WTC11 (cell line): ENCODE measurements at places on chromosomes 11 and 22. TPM values are rescaled to one million over a fixed set of nuclear protein-coding genes. Genes with fewer than 3 reads are reported as not detected.

DNA sequence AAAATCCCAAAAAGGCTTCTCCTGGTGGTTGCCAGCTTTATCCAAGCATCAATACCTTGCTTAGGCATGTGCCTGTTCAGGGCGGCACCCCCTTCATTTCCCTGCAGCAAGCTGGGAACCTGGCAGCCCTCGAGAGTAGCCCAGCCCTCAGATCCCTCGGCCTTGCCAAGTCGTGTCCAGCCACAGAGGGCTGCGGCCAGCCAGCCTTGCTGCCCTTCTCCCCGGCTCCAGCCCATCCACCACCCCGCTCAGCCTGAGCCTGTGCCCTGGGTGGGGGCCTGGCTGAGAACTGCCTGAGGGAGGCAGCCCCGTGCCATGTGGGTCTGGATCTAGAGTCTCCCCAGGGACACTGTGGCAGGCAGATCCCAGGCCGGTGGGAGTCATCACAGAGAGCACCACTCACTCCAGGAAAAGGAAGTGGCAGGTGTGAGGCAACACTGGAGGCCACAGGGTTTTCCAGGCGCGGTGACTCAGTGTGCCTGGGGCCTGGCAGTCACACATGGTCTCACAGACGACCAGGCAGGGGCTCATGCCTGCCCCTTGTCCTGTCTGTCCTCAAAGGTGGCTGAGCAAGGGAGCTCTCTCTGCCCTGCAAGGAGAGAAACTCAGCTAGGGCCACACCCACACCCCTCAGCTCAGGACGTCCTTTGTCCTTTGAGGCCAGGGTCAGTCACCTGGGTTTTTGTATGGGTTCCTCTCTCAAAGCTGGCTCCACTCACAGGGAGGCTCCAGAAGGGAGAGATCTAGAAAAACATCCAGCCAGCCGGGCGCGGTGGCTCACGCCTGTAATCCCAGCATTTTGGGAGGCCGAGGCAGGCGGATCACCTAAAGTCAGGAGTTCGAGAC, 12.2 kb upstream of the CDC42BPG start:
- peaks cover 2% of the 10 kb centered on the region for H3K4me1 ChIP-seq
- DNase-seq, result no peak
- no peak overlapping the region for H3K27ac ChIP-seq
- no peak overlapping the region for H3K4me3 ChIP-seq
- no peaks in the 10 kb centered on the region for H3K27me3 ChIP-seq

The ACRV1 gene
- not detected in 3 replicates for total RNA-seq

DNA sequence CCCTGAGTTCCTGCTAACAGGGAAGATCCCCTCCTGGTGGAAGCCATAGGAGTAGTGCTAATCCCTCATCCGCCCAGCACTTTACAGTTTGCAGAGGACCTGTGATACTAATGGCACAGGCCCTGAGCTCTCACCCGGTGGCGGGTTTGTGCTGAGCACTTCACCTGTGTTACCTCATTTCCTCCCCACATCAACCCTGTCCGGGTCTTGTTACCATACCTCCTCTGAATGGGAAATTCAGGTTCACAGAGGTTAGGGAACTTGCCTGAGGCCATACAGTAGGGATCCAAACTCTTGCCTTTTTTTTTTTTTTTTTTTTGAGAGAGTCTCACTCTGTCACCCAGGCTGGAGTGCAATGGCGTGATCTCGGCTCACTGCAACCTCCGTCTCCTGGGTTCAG, 25.2 kb downstream of the CAPN1 start:
- H3K27ac ChIP-seq, result peak overlapping the region; percentile 65; the same call in 1 of the 2 replicates
- peaks cover 41% of the 10 kb centered on the region for H3K36me3 ChIP-seq
- no peaks in the 10 kb centered on the region for H3K27me3 ChIP-seq
- no peak for DNase-seq
- H3K4me1 ChIP-seq, result peaks cover 19% of the 10 kb centered on the region
- no peak overlapping the region for H3K4me3 ChIP-seq

The MIOX gene
- total RNA-seq, result 0.33 to 0.57 TPM (median 0.41 TPM) in 3 replicates

DNA sequence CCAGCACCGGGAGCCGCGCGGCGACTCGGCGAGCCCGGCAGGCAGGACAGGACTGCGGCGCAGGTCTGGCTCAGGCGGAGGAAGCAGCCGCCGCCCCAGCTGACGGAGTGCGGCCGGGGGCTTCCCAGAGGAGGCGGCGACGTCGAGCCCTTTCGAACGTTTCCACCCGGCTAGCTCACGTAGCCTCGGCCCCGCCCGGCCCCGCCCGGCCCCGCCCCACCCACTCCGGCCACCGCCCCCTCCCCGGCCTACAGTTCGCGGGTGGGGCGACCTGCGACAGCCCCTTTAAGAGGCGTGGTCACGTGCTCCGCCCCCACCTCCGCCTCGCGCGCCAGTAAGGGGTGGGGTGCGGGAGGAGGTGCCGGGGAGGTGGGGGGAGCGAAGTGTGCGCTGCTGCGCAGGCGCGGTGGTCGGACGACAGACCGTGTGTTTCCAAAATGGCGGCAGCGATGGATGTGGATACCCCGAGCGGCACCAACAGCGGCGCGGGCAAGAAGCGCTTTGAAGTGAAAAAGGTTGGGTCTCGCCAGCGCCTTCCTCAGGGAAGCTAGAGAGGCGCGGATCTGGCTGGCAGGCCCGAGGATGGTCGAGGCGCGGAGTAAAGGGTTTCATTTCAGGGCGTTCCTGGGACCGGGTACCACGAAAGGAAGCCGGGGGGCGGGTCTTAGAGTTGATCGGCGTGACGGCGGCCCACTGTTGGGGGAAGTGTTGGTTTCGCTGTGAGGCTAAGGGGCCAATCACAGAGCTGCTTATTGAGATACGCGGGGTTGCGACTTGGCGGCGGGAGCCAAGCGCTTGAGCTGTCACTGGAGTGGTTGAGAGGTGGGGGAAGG, at the start of gene RBX1:
RBX1 (plus strand) TSS at position 417 of the 833 bp plus-strand sequence; CDS start at position 438, 21 bp downstream.
- peaks cover 11% of the 10 kb centered on the region for H3K4me1 ChIP-seq
- H3K27ac ChIP-seq, result peak within 1 kb of the TSS; percentile 99
- peak within 1 kb of the TSS; percentile 100 for H3K4me3 ChIP-seq
- peak; percentile 98 for DNase-seq
- H3K36me3 ChIP-seq, result peaks cover 27% of the 10 kb centered on the region

The SPI1 gene
- total RNA-seq, result 0.21 to 0.59 TPM (median 0.39 TPM) in 3 replicates

The WNT11 gene
- total RNA-seq, result 0.32 to 0.89 TPM (median 0.79 TPM) in 3 replicates
